Activated naive CD8-positive, alpha-beta T cell treated with anti-CD3 and anti-CD28 coated beads, Interleukin-2, amount 10 ng/mL, durations not matched to agents 7 days and 5 days (primary cell): ENCODE measurements at places on chromosomes 2 and 18.

DNA sequence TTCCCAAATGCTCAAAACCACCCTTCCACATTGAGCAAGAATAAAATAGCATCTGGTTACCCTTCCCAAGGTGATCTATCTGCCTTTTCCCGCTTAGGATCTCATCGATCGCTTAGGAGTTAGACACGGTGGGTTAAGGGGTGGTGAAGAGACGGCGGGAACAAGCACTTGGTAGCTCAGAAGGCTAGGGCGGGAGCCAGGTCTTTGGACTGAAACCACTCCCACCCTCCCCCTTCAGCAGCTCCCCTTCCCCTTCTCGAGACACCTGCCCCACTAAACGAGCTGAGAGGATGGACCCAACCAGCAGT is 513 bp downstream of the THOC1 start:
- DNase-seq, result no peak

- DNase-seq, result no peak
These were observed 51.4 kb upstream of the RIOK3 start for GRCh38 chr18:23401400-23402347.

DNA sequence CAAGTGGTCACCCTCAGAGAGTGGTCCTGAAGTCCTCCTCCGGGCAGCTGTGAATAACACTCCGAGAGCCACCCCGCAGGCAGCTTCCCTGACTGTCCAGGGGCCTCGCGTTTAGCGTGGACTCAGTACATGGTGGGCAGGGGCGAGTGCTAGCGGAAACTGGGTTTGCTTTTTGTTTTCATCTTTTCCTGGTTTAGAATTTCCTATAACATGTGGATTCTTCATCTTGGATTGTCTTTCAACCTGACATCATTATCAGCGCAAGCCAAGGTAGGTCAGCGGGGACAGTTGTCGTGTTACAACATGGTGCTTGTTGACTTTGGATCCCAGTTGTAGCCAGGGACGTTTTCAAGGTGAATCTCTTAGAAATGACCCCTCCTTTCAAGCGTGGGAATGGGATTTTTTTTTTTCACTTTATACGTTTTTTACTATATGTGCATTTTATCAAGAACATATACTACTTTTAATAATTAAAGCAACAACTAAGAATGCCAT is 20.9 kb downstream of the RMC1 start:
- no peak for DNase-seq

- no peak for DNase-seq
These were observed 116.6 kb upstream of the EFEMP1 start for GRCh38 chr2:56040189-56040588.

GRCh38 chr2:28754321-28754720 is 2.7 kb downstream of the PPP1CB start:
- DNase-seq, result no peak

DNA sequence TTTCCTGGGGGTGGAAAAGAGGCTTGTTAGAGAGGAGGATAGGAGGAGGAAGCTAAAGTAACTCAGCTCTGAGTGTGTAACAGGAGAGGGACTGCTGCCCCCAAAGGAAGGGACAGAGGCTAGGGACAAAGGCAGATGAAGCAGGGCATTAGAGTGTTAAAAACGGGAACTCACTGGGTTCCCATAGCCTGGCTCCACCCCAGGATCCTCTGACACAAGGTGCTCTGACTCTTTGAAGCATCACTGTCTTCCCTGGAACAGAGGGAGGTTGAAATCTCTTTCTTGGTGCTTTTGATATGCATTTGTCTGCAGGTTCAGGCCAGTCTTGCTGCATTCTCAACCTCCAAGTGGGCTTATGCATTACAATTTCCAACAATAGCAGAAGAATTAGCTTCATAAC is 22.9 kb downstream of the IL36A start:
- no peak for DNase-seq

DNA sequence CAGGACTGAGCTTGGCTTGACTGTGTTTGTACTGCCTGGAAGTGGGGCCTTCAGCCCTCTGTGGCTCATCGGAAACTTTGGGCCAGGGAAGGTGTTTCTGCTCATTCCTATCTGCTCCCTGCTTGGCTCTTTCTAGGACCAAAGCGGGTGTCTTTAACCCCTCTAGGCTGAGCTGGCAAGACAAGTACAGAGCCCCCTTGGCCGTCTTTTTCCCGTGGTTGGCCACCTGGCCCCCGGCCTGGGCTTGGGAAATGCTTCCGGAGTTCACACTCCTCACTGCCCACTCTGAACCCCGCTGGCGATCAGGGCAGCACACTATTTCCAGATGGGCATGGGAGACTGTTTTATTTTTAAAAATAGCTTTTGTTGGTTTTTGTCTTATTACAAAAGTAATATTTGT is 243.0 kb downstream of the DYSF start:
- DNase-seq, result no peak

GRCh38 chr2:200274116-200275075 is 32.1 kb upstream of the SPATS2L start:
- no peak for DNase-seq

- DNase-seq, result no peak
These were observed 29.3 kb upstream of the FAM171B start for GRCh38 chr2:186664385-186665043.

GRCh38 chr18:38115201-38115600 is 549.6 kb upstream of the CELF4 start:
- DNase-seq, result no peak

- DNase-seq, result peak; percentile 66
These were observed 725 bp downstream of the SLC66A2 start for GRCh38 chr18:79950515-79951341.

DNA sequence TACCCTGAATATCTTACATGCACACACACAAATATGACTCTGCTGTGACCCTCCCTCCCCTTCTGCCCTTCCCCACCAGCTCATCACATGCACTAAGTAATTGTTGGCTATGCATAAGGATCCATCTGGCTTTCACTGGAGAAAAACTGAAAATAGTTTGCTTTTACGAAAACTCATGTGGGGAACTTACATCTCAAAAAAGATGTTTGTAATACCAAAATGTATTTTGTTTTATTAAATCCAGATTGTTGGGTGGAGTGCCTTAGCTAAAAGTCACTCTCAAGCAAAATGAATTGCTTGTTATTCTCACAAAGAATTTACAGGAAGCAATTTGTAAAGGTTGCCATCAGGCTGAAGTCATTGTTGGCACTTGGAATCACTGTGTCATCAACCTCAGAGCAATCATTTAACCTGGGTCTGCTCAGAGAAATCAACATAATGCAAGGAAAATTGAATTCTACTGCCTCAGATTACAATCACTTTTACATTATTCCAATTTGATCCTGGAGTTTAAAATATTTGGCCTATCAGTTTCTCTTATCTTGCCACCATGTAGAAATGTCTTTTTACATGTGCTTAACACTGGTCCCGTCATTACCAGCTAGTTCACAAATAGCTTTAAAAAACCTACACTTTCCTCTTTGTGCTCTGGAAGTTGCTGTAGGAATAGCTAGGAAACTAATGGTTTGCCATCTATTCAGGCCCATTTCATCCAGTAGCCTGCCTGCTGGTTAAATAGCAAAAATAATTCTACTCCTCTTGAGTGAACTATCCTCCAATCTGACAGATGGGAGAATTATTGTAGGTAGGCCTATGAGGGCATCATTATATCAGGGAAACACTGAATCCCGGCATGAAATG is 90.3 kb upstream of the TMEM17 start:
- DNase-seq, result no peak

- DNase-seq, result no peak
These were observed 850.6 kb upstream of the CHAC2 start for GRCh38 chr2:52916981-52917380.

GRCh38 chr2:226873051-226873620 is 37.3 kb downstream of the RHBDD1 start:
- no peak for DNase-seq

DNA sequence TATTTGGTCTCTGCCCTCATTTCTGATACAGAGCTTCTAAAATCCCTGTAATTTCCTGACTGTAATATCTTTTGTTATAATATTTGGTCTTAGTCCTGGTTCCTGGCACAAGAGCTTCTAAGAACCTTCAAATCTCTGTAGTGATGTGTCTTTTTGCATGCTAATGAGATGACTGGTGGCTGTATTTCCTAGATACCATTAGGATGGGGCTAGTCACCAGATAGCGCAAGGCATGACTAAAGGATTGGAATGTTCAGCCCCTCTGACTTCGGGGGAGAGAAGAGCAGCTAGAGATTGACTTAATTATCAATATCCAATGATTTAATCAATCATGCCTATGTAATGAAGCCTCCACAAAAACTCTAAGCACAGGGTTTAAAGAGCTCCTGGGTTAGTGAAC is 620.8 kb upstream of the ACVR2A start:
- DNase-seq, result no peak

- no peak for DNase-seq
These were observed 176.1 kb upstream of the SPRED2 start for GRCh38 chr2:65608466-65608865.

DNA sequence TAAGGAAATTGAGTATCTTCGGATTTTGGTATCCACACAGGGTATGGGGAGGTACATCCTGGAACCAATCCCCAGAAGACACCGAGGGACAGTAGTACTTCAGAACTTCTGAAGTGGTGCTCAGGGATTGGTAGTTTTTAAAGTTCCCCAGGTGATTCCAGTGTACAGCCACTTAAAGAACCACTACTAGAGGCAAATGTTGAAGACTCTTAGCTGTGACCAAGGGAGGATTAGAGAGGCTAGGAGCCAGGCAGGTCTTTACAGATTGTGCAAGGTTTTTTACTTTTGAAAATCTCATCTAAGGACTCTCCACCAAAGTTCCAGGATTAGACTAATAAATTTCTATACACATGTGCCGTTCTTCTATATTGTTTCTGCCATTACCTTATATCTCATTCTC is 52.9 kb upstream of the GLS start:
- DNase-seq, result no peak

- DNase-seq, result no peak
These were observed 124.2 kb downstream of the MRO start for GRCh38 chr18:50695431-50696176.

GRCh38 chr2:189625636-189626035 is 35.6 kb upstream of the ASNSD1 start:
- no peak for DNase-seq

DNA sequence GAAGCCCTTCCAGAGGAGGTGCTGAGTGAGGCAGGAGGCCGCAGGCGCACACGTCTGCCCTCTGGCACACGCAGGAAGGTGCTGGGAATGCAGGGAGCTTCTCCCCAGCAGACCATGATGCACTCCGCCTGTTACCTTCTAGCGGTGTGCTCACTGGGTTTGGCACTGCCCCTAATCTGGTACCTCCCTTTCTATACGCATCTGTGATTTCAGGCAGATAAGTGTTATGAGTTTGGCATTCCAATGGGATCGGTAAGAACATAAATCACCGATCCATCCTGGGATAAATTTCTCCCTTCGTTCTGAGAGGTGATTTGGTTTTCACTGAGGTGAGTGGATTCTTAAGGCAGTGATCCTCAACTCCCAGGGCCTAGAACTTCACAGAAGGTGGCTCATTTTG is 34.6 kb downstream of the ODC1 start:
- DNase-seq, result no peak

DNA sequence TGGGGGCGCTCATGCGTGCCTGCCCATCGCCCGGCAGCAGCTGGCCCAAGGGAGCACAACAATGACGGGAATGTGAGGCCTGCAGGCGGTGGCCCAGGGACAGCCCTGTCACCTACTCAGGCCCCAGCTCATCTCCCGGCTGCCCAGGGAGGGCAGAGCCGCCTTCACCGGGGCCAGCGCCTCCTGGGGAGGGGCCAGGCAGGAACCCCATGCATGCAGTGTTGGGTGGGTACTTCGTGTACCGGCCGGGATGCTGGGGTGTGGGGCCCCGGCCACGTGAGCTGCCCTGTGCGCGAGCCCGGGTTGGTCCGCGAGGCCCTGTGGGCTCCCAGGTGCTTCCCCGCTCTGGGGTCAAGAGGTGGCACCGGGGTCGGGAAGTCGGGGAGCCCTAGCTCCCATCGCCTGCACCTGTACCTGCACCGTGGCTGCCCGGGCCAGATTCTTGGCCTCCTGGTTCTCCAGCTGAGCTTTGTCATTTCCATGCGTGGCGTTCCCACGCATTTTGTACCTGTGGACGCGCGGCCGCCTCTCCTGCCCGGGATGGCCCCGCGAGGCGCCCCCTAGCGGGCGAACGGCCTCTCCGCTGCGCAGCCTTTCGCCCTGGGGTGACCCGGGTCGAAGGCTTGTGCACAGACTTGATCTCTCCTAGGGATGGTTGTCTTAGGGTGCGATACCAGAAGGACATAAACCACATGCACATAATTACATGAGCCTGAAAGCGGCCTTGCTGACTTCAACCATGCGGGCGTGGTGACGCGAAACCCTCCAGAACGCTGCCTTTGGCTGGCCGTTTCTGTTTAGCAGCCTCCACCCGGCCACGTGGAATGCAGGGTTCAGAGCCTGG is 950 bp downstream of the KLHL30 start:
- peak; percentile 72 for DNase-seq

DNA sequence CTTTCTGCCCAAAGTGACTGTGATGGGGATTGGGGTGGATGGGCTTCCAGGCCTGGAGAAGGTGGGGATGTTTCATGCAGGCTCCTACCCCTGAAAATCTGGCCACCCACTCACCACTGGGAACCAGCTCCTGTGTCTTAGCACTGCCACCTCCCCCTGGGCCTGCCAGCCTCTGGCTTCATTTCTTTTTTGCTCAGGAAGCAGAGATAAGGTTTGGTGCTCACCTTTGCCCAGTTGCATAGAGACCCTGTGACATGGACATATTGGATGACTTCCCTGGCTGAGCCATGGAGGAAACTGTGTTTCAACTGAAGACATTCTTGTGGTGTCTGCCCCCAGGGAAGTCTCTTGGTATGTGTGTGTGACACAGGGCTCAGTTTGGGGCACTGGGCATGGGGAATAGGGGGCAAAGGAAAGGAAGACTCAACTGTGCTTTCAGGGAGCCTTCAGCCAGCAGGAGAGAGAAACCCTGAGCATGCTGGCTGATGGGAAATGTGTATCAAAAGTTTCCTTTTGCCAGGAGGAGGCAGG is 16.7 kb downstream of the CTIF start:
- DNase-seq, result no peak

DNA sequence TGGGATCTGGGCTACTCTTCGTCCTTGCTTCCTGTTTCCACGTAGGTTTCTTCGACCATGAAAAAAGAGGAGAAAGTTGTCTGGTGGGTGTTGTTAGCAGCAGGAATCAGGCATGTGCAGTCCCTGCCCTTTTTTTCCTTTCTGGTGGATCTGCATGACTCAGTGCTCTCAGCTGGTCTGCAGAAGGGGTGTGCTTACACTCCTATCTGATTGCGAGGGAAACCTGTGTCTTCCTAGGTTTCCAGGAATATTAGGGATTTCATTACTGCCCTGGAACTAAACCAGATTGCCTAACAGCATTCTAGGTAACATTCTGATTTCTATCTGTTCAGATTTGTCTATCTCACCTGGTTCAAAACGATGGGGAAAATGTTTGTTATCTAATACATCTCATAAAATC is 174.3 kb downstream of the CCDC102B start:
- DNase-seq, result no peak

- DNase-seq, result no peak
These were observed 39.1 kb downstream of the PCARE start for GRCh38 chr2:29035016-29035745.

DNA sequence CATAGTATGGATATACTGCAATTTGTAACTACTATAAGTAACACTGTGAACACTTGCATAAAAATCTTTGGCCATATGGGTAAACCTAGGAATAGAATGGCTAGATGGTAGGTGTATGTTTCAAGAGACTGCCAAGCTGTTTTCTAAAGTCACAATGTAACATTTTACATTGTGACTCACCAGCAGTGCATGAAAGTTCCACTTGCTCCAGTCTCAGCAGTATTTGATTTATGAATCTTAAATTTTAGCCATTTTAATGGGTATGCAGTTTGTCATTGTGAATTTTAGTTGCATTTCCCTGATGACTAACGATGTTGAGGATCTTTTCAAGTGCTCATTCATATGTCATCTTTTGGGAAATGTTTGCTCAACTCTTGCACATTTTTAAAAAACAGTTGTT is 86.1 kb downstream of the FARSB start:
- DNase-seq, result no peak
